Caki2 (cell line): ENCODE measurements at places on chromosomes 7 and 10. TPM values are rescaled to one million over a fixed set of nuclear protein-coding genes. Genes with fewer than 3 reads are reported as not detected.

DNA sequence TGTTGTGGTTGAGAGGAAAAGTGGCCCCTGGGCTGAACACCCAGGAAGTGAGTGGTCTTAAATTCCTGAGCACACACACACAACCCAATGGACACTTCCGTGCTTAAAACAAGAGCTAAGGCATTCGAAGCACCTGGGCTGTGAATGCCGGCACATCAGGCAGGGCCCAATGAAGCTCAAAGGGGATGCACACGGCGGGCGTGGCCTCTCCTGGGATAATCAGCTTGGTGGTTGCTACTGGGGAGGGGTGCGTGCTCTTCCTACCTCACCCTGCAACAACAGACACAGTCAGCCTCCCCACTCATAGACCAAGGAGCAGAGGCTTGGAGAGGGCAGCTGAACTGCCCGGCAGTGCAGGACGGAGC, 115.0 kb upstream of the TCERG1L start:
- no peak for DNase-seq

Gene TAS2R41
- not detected in 2 replicates for total RNA-seq

Gene SRRM3
- total RNA-seq, result 1.1 and 1.3 TPM in 2 replicates

Gene TFR2
- total RNA-seq, result 0.27 TPM in 1 of 2 replicates, not detected in the other

DNA sequence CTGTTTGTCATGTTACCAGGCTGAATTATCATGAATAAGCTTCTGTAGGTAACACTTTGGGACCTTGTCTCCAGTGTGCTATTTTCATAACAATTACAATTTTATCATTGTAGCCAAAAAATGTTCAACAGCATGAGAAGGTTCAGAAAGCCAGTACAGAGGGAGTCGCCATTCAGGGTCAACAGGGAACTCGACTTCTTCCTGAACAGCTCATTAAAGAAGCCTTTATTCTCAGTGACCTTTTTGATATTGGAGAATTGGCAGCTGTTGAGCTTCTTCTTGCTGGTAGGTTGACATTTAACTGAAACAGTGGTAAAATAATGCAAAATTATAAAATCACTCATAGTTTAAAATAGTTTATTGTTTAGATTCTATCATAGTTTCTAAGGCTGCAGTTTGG, 15.8 kb downstream of the NUP205 start:
- DNase-seq, result no peak

Gene MYOZ1
- not detected in 2 replicates for total RNA-seq

- DNase-seq, result no peak
Observed at GRCh38 chr7:146129296-146129695, 12.7 kb downstream of the CNTNAP2 start.

Gene SHTN1
- 5.8 and 44.9 TPM in 2 replicates for total RNA-seq

Gene MSMB
- total RNA-seq, result not detected in 2 replicates
